RPMI8226 (cell line): ENCODE measurements at places on chromosomes 7 and 10.

DNA sequence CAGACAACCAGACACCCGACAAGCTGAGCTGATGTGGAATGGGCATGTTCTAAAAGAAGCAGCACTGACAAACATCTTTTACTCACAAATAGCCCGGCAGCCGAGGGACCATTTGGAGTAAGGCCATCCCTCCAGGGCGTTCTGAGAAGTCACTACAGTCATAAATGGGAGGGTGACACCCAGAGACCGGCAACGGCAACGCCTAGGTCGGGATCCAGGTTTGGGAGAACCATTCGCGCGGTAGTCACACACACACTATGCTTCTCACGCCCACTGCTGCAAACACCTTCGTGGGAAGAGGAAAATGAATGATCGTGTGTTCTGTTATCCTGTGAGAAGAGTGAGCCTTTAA lies 9.8 kb downstream of the TNS3 start:
- DNase-seq, result no peak

DNA sequence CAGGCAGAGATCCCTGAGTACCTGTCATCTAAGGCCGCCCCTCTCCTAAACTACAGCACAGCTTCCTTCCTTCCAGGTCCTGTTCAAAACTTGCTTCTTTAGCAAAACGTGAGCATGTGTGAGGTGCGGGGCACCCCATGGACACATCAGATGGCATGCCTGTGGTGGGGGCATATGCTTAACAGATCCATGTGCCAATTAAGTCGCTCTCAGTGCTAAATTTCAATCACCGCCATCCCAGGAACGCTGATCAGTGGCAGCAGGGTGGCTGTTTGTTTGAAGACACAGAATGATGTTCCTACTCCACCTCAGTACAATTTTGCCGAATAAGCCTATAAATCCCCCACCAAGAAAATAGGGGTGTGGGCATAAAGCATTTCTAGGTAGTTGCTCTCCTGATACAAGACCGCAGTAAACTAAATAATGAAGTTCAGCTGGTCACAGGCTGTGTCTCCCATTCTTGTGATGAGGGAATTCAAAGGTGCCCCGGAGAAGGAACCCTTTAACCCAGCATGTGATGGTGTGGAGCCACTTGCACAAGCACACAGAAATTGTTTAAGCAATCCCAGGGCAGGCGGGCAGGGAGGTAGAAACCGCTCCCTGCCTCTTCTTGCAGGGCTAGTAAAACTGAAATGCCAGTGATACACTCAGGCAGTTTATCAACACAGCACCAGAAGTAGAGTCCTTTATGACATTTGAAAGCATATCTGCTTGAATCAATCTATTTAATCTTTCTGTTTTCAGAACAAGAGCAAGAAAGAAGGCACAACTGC lies 205.7 kb downstream of the SORCS1 start:
- DNase-seq, result no peak

DNA sequence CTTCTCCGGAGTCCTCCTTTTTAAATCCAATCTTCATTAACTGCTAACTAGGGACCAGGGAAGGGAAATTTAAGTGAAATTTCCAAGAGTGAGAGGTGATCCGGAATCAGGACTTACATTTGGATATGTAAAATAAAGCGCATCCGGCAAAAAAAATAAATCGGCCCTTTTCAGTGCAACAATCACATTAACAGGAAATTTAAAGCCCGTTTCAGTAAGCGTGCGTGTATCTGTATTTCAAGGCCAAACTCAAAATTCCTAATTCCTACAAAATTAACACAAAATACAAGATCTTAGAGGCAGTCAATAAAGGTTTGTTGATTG lies 771 bp downstream of the DNAJC9 start:
- DNase-seq, result no peak

DNA sequence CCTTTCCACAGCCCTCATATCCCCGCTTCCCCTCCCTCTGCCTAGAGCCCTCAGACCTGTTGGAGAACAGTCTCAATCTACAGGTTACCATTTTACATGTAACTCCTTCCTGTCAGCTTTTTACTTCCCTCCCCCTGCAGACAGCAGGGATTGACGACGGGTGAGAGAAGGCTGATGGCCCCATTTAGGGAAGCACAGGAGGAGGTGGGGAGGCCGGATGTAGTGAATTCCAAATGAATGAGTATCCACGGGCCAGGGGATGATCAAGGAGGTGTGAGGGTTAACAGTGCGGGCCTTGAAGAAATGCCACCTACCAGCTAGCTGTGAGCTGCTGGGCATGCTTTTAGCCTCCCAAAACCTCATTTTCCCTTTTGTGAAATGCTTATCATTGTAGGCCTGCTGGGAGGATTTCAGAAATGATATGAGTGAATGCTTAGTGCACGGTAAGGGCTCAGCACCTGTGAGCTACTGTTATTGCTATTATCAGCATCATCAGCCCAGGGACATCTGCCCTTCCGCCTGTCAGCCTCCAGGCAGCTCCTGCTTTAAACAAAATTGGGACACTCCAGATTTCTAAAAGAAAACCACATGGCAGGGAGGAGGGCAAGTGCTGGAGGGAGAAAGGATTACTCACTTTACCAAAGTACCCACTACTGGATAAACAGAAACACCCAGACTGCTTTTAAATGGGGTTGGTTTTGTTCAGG lies 6.5 kb upstream of the NANOS1 start:
- no peak for DNase-seq

GRCh38 chr10:123521076-123521475 lies 145.1 kb upstream of the GPR26 start:
- no peak for DNase-seq

DNA sequence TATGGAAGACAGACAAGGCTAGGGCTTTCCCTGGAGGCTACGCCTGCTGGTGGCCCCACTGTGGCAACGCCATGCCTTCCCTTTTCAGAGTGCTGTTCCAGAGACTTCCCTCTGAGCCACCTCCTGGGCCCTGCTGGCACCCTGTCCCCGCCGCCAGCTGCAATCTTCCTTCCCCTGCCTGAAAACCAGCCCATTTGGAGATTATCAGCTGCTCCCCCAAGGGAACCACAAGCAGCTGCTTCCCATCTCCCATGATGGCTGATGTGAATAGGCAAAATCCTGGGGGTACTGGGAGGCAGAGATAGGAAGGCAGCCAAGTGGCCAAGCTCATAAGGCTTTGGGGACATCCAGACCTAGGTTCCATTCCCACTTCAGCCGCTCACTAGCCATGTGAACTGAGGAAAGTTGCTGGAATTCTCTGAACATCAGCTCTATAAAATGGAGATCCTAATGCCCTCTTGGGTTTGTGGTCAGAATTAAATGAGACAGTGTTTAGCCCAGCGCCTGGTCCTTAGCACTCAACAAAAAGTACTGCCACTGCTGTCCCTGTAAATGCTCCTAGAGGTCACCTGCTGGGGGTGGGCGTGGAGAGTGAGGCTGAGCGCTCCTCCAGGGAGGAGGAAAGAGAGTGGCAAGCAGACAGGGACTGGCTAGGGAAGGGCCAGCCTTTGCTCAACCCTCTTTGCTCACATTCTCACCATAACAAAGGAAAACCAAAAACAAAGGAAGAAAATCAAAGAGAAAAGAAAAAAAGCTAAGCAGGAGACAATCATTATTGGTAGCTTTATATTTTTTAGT lies 5.9 kb downstream of the TSPAN33 start:
- no peak for DNase-seq

GRCh38 chr10:23362879-23363792 lies 18.5 kb upstream of the C10orf67 start:
- no peak for DNase-seq

DNA sequence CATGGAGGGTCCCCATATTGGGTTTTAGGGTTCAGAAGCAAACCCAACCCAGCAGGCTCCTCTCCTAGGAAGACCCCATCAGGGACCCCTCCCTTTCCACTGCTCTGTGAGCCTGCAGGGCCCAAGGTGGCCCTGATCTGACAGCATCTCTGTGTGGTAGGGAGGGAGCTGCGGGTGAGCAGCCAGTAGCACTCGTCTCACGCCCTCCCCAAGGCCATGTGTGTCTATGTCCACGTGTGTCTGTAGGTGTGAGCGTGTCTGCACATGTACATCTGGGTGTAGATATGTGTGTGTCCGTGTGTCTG lies 103.5 kb upstream of the FAM20C start:
- DNase-seq, result no peak

DNA sequence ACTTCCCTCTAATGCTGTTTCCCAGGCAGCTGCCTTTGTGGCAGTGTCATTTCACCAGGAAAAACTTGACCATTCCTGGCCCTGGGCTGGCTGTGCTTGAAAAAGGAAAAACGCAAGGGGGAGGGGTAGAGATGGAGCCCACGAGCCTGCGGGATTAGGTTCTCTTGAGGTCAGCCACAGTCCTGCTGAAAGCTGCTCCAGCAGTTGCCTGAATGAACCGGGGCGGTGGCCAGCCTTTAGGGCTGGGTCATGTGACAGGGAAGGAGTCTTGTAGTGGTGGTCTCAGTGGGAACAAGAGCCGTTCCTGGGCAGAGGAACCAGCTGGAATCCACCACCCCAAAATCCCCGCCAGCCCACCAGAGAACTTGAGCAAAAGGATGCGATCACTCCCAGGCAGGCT lies 51.2 kb upstream of the LRRC4 start:
- no peak for DNase-seq

DNA sequence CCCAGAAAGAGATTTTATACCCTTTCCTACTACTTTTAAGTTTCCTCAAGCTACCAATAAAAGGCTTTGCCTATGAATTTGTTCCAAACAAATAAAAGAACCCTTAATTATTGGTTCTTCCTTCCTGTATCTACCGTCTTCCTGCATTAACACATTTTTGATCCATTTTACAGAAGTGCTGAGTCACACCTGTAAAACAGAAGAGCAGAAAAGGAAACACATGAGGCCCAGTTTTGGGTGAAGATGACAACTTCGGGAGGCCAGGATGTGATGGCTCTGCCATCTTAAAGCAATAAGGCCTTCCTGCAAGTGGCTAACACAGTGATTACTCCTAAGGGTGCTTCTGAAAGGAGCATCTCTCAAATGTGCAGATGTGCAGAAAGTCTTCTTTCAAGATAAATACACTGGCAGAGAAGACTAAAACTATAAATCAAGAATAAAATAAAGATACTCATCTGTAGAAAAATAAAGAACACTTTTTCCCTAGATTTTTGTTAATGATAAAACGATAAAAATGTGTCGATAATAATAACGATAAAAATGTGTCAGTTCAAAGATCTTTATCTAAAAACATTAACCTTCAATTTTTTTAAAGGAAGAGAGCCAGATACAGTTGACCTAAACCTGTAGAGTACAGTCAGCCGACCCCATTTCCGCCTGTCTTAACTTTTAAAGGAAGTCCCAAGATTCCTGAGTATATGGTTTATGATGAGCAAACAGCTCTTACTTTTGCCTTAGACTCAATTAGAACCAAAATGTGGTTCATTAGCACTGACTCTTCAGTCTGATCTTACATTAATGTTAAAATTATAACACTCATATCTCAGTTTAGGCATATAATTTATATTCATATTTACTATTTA lies 108.6 kb downstream of the UBE2H start:
- DNase-seq, result peak; percentile 19

GRCh38 chr7:33066771-33067170 lies 4.2 kb upstream of the NT5C3A start:
- no peak for DNase-seq

DNA sequence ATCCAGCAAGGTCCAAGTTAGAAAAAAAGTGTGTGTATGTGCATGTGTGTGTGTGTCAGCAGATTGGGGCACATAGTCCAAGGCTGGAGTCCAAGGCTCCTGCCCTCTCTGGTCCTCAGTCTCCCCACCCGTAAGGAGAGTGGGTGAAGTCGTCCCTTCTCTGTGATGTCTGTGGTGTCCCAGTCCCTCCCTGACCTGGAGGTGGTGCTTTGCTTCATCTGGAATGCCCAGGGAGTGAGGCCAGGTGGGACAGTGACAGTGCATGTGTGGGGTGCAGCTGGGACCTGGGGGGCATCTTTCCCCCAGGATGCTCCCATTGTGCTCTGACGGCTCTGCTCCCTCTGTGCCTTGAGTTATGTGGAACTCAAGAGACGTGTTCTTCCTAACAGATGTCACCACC lies 18.0 kb downstream of the AQP1 start:
- DNase-seq, result no peak

DNA sequence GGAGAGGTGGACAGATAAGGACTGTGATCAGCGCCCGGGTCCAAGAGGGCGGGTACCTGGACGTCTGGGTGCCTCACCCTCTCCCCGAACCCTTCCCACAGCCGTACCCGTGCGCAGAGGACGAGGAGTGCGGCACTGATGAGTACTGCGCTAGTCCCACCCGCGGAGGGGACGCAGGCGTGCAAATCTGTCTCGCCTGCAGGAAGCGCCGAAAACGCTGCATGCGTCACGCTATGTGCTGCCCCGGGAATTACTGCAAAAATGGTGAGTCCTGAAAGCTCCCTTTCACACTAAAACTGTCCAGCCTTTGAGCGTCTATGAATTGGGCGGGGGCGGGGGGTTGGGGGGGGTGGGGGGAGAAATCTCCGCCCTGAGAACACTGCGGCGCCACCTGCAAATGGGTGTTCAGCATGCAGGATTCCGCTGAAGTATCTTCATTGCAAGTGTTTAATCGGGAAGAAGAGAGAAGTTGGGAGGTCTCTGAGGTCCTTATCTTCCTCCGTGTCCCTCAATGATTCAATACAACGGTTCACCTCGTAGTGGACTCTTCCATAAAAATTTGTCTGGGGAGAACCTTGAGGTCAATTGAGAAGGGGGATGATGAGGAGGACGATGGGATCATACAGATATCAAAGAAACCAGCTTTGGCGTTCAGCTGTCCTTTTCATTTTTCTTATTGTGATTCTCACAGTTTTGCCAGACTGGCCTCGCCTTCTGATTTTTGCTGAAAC lies 906 bp downstream of the DKK1 start:
- DNase-seq, result no peak

GRCh38 chr10:24394461-24395190 lies 185.7 kb downstream of the KIAA1217 start:
- DNase-seq, result no peak

DNA sequence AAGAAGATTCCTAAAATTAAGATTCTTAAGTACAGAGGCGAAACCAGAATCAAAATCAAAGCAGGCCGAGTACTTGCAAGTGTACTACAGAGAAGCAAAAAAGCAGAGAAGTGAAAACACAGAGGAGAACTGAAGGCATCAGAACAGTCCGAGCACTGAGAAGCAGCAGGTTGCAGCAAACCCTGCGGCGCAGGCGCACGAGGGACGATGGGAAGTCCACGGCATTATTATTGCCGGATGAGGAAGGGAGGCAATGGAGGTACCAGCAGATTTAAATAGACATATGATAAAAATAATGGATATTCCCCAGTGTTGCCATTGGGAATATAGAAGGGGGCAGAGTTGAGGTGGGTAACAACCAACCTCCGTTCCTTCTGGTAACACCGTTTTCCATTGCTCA lies 7.2 kb upstream of the SPAM1 start:
- DNase-seq, result no peak

DNA sequence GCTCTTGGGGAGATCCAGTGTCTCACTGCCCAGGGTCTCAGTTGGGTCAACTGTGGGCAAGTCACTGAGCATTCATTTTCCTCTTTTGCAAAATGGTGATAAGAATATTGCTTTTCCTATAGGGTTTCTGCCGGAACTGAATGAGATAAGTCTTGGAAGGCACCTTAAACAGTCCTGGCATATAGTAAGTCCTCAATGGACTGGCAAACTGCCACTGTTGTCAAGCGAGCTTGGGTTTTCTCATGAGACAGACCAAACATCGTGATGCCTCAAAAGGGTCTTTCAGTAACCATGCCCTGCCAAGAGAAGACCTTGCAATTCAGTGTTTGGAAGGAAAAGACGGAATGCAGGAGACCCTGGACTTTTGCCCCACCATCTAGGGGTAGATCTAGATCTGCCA lies 251.5 kb downstream of the WDR11 start:
- DNase-seq, result no peak
